ENCODE measurements at places on chromosomes 7 and 10.

DNA sequence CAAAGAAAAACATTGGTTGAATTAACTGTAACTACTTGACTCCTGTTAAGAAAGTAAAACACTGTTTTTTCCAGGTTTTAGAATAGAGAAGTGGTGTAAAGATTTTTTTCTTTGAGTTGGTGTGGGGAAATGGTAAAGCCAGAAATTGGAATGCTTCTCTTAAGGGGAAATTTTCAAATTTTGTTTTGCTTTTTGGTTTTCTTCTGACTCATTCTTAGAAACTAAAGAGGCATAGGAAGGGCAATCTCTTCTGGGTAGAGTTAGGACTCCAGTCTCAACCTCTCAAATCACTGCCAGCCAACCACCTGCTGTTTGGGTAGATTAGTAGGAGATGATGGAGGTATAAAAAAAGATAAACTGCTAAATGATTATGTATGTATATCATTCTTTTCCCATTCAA, 47.7 kb upstream of the STRIP2 start:
- DNase-seq = no peak

GRCh38 chr7:31767686-31768358, 80.8 kb downstream of the PPP1R17 start:
- DNase-seq = no peak

GRCh38 chr7:23467806-23468525, 2.3 kb downstream of the IGF2BP3 start:
- no peak for DNase-seq

DNA sequence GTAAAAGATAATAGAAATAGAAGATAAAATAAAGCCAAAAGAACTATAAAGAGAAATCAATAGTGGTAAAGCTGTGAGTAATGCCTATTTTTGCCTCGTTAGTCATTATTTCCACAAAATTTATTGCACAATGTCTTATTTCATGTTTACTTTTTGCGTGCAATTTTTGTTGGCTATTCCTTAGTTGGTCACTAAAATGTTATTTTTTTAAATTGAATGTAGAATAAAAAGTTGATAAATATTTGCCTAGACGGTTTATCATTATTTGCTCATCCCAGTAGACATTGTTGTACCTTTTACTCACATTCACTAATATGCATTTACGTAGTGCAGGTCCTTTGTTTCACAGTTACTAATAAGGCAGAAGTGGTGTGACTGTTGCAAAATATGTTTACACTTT, 227.8 kb upstream of the BMPER start:
- DNase-seq = no peak

DNA sequence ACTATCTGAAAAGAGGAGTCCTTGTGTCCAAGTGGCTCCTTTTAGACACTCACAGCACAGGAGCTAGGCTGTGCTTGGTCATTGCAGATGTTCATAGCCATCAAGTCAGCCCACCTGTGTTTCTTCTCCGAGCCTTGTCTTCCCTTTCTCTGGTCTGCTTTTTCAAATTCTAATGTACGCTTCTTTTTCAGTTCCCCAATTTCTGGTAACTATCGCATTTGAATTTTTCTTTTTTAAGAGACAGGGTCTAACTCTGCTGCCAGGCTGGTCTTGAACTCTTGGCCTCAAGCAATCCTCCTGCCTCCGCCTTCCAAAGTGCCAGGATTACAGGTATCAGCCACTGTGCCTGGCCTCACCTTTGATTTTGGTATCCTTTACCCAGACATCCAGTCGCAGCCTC, 18.9 kb downstream of the APBB1IP start:
- DNase-seq = no peak

DNA sequence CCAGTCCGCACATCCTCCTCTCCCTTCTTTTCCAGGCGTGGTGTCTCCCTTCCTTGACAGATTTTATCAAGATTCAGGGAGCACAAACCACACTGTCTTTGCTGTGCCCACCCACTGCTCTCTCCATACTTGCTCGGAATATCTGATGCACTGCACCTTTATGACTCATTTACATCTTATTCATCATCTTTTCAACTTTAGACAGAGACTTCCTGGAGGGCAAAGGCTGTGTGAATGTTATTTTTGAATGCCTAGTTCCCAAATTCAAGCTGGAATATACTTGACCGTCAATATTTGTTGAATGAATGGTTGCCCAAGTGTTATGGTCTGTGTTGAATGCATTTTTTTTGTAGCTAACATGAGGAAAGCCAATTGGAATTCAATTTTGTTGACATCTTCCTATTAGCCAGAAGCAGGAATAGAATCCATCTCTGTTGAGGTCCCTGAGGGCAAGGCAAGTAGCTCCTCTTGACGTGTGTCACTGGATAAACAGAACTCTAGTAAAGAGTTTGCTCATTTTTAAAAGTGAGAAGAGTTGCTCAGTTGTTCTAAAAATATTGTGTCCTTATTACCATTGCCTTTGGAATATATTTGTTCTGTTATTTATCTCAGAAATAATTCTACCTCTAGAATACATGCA, 95.0 kb downstream of the KLF6 start:
- no peak for DNase-seq

GRCh38 chr10:112026438-112026837, 157.1 kb downstream of the GPAM start:
- DNase-seq = no peak

DNA sequence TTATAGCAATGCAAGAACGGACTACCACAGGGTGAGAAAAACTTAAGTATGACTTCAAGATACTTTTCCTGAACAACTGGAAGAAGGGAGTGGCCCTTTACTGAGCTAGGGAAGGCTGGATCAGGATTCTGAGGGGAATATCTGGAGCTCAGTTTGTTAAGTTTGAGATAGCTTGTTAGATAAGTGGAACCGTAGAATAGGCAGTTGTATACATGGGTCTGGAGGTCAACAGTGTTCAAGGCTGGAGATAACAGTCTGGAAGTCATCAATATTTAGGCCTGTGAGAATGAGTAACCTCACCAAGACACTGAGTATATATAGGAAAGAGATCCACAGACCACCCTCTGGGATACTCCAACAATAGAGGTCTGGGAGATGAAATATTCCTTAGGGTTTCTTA, 7.2 kb downstream of the PLEKHA1 start:
- DNase-seq = no peak

DNA sequence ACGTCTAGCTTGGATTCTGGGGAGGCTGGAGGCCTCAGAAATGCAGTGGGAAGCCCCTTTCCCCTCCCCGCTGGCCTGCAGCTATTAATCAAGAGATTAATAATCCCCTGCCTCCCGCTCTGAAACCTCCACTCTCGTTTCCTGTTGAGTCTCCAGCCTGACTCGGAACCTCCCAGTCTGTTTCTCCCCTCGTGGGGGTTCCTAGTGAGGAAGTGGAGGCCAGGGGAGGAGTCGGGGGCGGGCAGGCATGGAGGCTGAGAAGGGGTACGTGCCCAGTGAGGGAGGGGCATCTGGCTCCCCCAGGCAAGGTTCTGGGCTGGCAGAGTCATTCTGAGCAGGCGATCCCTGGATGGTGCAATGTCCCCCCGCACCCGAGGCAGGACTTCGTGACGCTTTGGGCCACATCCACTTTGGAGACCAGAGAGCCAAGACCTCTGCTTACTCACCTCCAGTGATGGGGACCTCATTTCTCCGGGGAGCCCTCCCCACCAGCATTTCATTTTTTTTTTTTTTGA, 73.6 kb downstream of the COL26A1 start:
- DNase-seq = no peak

GRCh38 chr10:121405096-121405495, 193.1 kb downstream of the FGFR2 start:
- DNase-seq = no peak

- no peak for DNase-seq
These were observed 1.5 kb downstream of the KLHL7 start for GRCh38 chr7:23106823-23107663.

- DNase-seq = no peak
These were observed 2.8 kb upstream of the DENND2A start for GRCh38 chr7:140643416-140643815.

- no peak for DNase-seq
These were observed 49.1 kb upstream of the SEMA3C start for GRCh38 chr7:80967917-80968297.

GRCh38 chr10:132960631-132961419, 18.5 kb upstream of the CFAP46 start:
- no peak for DNase-seq

DNA sequence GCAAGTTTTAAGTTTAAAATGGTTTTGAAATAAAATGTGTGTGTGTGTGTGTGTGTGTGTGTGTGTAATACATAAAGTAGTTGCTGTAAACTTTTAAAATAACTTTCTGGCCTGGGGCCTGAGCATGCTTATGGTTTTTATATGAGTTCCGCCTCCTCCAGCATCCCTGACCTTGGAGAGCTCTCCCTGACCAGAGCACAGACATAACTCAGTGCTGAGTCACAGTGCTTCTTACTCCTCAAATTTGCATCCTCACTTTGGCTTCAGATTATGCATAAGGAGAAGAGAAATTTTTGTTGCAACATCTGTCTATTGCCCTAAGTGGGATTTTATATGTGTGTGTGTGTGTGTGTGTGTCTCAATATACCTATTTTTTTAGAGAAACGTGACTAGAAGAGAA, 200.8 kb downstream of the ELMO1 start:
- no peak for DNase-seq

GRCh38 chr10:23402856-23403255, 36.0 kb upstream of the OTUD1 start:
- no peak for DNase-seq

DNA sequence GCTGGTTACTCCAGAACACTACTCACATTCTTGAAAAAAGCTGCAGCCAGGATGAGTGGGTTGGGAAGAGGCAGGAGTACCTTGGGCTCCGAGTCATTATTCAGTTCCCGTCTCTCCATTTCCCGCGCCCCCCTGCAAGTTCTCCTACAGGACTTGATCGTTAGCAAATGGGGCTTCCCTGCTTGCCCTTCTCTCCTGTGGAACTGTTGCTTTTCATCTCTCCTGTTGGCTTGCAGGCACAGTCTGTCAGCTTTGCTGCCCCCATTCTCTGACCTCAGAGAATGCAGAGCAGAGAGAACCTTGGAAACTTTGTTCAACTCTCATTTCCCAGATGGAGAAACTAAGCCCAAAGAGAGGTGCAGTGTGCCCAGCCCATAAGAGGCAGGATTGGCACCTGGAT, 35.6 kb upstream of the LRRC4 start:
- no peak for DNase-seq

- no peak for DNase-seq
These were observed 12.3 kb downstream of the ELN start for GRCh38 chr7:74040101-74040790.

- DNase-seq = no peak
These were observed 976 bp downstream of the NAT16 start for GRCh38 chr7:101179117-101179516.

GRCh38 chr10:29840516-29841276, 205.9 kb upstream of the SVIL start:
- DNase-seq = no peak

- DNase-seq = no peak
These were observed 19.1 kb downstream of the ZFAND4 start for GRCh38 chr10:45653454-45653853.

- no peak for DNase-seq
These were observed 4.4 kb downstream of the CDK6 start for GRCh38 chr7:92831716-92832533.

DNA sequence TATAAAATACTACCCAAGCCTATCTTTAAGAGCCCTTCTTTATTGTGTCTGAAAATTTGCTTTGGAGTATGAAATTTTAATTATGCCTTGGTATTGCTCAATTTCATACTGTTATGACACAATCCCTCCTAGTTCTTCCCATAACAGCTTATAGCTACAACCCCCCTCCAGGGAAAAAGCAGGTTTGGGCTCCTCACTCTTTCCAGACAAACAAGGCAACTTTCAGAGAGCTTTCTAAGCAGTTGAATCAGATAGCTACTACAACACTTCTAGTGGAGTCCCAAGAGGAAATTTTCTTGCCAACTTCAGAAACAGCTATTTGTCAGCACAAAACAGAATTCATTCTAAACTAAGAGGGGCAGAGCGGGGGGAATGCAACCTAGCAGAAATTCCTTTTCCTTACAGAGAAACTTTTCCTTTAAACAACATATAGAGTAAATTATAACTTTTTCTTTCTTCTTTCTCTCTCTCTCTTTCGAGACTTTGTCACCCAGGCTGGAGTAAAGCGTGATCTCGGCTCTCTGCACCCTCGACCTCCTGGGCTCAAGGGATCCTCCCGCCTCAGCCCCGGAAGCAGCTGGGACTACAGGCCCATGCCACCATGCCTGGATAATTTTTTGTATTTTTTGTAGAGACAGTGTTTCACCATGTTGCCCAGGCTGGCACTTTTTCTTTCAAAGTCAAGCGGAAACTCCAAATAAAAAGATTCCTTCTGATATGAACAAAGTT, 26.0 kb upstream of the JMJD1C start:
- no peak for DNase-seq

DNA sequence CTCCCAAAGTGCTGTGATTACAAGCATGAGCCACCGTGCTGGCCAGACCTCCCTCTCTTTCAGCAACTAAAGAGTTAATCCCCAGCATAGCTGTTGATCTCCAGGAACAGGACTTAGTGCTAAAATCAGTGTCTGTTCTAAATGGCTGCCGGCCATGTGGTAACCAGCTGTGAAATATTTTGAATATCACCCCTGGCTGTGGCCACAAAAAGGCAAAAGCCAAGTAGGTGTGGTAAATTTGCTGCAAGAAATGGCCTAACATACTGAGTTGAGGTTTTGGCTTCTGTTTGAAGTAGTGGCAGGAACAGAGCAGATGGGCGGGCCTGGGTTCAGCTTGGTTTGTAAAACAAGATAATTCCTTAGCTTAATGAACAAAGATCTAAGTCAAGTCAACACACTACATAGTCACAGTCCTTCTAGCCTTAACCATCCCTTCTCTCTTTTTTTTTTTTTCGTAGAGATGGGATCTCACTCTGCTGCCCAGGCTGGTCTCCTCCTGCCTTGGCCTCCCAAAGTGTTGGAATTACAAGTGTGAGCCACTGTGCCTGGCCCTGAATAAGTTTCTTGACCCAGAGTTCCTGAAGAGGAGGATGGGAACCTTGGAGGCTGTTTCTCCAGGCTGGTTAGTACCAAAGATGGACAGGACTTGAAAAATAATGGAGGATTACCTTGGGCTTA, 22.7 kb upstream of the AGFG2 start:
- peak; percentile 3 for DNase-seq

DNA sequence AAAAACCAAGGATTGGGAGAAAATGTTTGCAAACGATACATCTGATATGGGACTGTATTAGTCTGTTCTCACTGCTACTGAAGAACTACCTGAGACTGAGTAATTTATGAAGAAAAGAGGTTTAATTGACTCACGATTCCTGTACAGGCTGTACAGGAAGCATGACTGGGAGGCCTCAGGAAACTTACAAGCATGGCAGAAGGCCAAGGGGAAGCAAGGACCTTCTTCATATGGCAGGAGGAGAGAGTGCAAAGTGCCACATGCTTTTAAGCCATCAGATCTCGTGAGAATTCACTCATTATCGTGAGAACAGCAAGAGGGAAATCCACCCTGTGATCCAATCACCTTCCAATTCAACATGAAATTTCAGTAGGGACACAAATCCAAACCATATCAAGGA, 11.0 kb downstream of the ZNF713 start:
- no peak for DNase-seq

- no peak for DNase-seq
These were observed 39.7 kb upstream of the CELF2 start for GRCh38 chr10:10977978-10978377.

GRCh38 chr7:47783456-47784223, 164.6 kb downstream of the PKD1L1 start:
- DNase-seq = no peak

- DNase-seq = no peak
These were observed 46.1 kb downstream of the MYL10 start for GRCh38 chr7:101582971-101583370.

- DNase-seq = no peak
These were observed 384.4 kb upstream of the AUTS2 start for GRCh38 chr7:69213878-69214277.
